ENCODE measurements at places on chromosomes 3 and 15.

DNA sequence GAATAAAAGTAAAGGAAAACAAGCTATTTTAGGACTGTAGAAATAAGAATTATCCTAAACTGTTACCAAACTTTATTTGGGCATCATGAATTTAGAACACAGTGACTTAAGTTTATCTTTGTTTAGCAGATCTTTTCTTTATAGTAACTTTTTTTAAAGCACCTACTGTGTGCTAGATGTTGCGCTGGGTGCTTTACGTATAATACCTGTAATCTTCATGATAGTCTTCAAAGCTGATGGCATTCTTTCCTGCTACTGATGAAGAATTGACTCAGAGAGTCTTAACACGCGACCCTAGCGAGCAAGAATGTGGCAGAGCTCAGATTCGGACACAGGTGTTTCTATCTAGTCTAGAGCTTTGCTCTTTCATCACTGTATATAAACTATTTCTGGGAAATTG, 53.9 kb downstream of the CHD2 start:
- DNase-seq, result no peak

GRCh38 chr3:127789051-127789450, 33.3 kb downstream of the MGLL start:
- DNase-seq, result no peak

DNA sequence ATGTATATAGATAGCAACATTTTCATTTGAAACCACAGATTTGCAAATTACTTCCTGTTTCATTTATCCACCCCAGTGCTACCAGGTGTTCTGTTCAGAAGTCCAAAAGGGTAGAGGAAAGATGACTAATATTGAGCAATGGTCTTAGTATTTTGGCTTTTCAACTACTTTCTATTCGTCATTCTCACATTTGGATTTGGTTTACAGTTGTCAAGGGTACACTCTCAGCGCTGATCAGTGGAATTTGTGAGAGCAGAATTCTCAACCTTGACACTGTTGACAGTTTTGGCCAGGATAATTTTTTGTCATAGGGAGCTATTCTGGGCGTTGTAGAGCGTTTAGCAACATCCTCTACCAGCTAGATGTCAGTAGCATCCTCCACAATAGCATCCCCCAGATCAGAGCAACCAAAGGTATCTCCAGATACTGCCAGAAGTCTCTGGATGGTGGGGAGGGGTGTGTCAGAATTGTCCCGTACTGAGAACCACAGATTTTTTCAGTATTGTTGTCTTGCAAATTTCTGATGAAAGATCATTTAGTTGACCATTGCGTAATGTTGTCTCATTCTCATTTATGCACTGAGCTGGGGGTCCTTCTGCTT, 4.2 kb downstream of the HMCES start:
- no peak for DNase-seq

DNA sequence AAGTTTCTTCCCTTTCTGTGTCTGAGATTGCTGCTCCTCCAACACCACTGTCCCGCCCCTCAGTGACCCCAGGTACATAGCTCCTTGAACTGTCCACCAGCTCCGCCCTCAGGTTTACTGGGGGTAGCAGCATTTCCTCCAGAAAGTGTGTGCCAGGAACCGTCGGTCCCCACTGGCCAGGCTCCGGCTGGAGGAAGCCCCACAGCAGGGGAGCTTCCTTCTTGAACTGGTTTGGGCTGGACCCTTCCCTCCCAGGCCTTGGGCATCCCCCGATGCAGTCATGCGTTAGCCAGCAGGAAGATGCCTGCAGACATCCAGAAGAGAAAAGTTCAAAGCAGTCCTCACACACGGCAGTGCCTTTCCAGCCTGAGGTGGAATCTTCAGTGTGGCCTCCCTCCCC, 19.7 kb downstream of the PAK6 start:
- no peak for DNase-seq

DNA sequence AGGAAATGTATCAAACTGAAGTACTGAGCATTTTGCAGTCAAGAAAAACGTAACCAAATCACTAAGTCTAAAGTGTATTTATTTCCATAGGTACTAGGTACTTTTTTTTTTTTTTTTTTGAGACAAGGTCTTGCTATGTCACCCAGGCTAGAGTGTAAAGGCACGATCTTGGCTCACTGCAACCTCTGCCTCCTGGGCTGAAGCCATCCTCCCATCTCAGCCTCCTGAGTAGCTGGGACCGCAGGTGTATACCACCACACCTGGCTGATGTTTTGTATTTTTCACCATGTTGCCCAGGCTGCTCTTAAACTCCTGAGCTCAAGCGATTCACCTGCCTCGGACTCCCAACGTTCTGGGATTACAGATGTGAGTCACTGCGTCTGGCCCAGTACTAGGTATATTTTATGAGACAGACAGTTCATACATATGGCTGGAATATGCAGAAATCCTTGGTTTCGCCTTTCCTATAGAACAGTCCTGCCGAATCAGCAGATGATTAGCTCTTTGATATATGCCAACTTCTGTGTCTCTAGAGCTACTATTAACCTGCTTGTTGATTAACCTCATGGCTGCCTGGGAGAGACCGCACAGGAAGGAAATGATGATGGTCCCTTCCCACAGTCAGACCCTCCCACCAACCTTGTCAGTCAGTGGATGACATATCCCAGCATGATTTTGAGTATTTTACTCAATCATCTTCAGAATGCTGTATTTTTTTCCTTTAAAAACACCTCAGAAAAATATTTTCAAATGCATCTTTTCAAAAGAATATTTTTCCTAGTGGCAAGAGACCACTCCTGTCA, 32.3 kb downstream of the TMOD3 start:
- no peak for DNase-seq

- DNase-seq, result no peak
Measured at GRCh38 chr15:82909080-82909815, 43.3 kb downstream of the HOMER2 start.

- no peak for DNase-seq
Measured at GRCh38 chr3:94548581-94549316, 485.9 kb downstream of the NSUN3 start.

DNA sequence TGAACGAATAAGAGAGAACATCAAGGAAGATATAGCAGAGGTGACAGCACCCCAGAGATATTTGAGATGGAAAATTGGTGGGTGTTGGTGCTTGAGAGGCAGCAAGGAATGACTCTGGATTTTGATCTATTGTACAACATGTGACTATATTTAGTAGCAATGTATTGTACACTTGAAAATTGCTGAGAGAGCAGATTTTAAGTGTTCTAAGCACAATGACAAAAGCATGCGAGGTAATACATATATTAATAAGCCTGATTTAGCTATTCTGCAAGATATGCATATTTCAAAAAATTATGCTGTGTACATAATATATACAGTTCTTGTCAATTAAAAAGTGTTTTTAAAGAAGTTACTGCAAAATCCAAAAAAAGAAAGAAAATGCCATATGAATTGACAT, 194.3 kb downstream of the SLC9A9 start:
- DNase-seq, result no peak

DNA sequence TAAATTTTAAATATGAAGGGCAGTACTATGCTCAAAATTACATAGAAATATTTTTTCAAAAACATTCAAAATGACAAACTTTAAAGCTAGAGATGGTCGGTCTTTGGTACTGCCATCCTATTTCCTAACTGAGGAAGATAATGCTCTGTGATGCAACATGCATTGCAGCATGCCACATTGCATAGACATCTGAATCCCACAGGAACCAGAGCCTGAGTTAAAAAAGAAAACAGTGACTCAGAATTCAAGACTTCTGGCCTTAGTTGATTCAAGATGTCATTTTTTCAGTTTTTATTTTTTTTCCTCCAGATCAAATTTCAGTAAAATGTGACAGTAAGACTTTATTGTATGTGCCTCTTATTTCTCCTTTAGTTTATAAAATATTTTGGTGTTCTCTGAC, 33.1 kb downstream of the TP63 start:
- no peak for DNase-seq

DNA sequence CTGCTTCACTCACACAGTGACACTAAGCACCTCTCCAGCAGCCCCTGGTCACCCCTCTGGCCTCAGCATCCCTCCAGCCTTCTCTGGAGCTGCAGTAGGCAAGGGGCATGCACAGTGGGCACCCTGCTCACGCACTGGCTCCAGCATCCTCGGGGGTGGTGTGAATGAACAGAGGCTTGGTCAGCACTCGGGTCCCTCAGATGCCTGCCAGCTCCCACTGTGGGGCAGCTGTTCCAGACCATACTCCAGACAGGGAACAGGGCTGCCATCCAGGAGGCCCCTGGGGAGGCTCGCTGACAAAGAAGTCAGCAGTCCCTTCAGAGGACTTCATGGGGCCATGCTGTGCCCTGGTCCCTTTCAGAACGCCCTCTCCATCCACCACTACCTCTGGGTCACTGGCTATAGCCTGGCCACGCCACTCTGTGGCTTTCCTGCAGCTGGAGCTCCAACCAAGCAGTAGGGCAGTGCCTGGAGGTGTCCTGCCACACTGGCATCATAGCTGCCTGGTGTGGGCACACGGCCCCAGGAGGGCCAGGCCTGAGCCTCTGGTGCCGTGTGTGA, 26.3 kb downstream of the ALS2CL start:
- DNase-seq, result no peak

DNA sequence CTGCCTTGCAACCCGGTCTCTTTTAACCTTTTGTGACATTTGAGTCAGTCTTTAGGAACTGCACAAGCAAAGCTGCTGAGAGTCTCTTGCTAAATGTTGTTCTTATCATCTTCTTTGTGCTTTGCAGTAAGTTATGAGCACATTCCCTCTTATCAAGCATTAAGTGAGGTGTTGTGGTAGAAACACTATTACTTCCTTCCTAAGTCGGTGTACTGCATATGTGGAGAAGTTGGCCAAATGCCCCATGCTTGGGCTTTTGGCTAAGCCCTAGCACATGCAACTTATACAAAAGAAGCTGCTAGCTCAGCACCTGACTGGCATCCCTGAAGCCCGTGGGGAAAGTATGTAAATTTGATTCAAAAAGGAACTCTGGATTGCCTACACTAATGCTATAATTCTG, 136.5 kb upstream of the RBMS3 start:
- no peak for DNase-seq

- no peak for DNase-seq
Measured at GRCh38 chr15:31278544-31279220, 48.0 kb upstream of the KLF13 start.

DNA sequence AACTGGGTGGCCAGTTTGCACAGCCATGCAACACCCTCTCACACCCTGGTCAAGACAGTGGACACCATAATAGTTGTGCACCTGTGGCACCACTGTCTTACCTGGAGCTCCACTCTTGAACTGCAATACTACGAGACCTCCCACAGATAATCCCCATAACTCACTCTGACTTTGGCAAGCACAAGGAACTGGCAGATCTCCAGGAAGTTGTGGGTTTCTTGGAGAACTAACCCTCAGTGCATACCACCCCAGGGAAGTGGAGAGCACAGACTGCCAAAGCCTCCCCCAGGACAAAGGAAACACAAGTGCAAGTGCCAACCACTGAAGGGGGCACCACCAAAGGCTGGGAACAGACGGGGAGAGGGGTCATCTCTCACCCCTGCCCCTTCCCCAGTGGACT, 318.6 kb downstream of the SUCLG2 start:
- no peak for DNase-seq

GRCh38 chr15:81959196-81959595, 86.6 kb downstream of the MEX3B start:
- DNase-seq, result no peak

- DNase-seq, result no peak
Measured at GRCh38 chr15:62464705-62465104, 299.6 kb upstream of the C2CD4B start.

- no peak for DNase-seq
Measured at GRCh38 chr15:84625123-84625522, 24.3 kb downstream of the ZSCAN2 start.

- DNase-seq, result no peak
Measured at GRCh38 chr3:94176988-94177745, 114.3 kb downstream of the NSUN3 start.

GRCh38 chr3:72657666-72658065, 190.6 kb downstream of the SHQ1 start:
- no peak for DNase-seq

GRCh38 chr15:100909565-100909964, 9.6 kb upstream of the LRRK1 start:
- no peak for DNase-seq

- DNase-seq, result no peak
Measured at GRCh38 chr15:62887113-62887570, 155.4 kb upstream of the TPM1 start.

GRCh38 chr3:161560008-161560637, 63.5 kb downstream of the OTOL1 start:
- peak; percentile 16 for DNase-seq
